CD8-positive, alpha-beta memory T cell (primary cell): ENCODE measurements at places on chromosomes 5 and 9.
A peak's percentile ranks its signal among the peaks of the same experiment; 100 is the strongest.

DNA sequence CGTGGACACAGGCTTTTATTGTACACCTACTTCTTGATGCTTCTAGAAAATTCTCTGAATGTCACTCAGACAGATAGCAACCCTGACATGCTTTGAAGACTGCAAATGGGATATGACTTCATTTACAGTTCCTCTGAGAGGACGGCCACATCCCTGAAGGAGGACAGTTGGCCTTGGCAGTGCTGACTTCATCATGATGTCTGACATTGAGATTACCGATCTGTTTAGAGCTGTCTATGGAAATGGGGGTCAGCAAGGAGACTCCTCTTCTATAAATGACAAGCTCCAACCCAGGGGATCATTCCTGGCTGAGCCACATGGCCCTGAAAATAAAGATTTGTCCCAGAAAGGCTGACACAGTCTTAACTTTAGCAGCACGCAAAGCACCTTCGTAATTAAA is 75.8 kb downstream of the NUDT12 start:
- no peak for DNase-seq

- no peak for DNase-seq
These were observed 141.1 kb upstream of the PHYKPL start for GRCh38 chr5:178373711-178374110.

DNA sequence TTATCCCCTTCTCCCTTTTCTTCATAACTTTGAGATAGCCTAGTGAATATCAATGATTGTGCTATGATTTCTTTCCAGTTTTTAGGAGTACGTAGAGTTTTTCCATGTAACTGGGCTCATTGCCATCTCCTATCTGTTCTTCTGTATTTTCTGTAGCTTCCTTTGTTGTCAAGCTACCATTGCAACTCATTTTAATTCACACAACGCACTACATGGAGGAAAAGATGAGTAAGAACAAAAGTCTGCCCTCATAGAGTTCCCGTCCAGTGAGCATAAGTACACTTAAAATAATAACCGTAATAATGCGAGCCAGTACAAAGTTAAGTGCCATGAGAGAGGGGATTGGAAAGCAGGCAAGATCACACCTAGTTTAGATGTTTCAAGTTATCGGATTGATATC is 177.7 kb downstream of the PAM start:
- DNase-seq: no peak

GRCh38 chr9:36151316-36152210 is 15.0 kb downstream of the GLIPR2 start:
- peak; percentile 90 for DNase-seq

DNA sequence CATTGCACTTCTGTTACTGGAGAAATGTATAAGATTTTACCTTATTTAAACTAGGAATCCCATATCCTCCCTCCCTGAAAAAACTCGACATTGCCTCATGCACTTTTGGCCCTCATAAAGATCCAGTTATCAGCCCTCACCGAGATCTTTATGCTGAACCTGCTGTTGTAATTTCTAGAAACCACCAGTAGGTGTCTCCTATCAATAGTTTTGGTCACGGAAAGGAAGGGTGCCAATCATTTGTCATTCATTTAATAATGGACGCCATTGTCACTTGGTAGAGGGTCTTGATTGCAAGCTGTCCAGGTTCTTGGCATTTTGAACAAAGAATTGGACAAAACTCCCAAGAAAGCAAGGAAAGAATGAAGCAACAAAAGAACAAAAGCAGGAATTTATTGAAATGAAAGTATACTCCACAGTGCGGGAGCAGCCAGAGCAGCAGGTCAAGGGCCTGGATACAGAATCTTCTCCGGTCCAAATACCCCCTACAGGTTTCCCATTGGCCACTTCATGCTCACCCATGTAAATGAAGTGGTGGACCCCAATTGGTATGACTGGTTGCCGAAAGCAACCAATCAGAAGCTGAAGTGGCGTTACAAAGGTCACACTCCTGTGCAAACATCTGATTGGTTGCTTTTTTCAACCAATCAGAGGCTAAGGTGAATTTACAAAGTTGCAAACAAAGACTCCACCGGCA is 524.3 kb downstream of the PSAT1 start:
- DNase-seq: no peak

DNA sequence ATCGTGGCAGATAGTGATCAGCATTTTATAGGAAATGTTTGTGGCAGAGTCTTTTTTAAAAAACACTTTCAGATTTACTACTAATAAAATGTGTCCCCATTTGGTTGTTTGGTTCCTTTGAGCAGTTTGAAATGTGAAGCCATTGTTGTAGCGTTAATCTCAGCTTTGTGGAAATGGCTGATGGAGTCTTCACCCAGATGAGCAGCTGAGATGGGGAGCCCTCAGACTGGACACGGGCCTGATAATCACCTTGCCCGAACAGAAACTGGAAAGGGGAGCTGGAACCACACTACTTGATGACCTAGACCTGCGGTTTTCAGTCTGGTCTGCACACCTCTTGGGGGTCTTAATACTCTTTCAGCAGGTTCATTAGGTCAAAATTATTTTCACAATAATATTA is 20.6 kb upstream of the ANP32B start:
- DNase-seq: no peak

GRCh38 chr5:132233811-132234683 is 6.4 kb upstream of the P4HA2 start:
- DNase-seq: no peak

DNA sequence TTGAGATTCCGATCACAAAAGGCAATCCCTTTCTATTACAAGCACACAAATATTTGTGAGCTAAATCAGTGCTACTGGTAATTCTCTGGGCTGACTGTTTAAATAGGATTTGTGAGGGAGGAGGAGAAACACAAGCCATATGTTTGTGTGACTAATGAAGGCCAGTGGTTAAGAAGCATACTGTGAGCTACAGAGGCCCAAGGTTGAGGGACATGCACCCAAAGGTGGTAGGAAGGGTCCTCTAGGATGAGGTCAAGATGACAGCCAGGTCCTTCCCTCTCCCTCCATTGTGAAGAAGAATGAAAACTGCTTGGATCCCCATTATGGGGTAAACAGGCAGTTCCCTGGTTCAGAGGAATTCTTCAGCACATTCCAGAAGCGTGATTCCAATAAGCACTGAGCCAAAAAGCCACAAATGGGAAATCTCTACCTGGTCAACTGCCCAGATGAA is 83.9 kb downstream of the SPOCK1 start:
- no peak for DNase-seq

DNA sequence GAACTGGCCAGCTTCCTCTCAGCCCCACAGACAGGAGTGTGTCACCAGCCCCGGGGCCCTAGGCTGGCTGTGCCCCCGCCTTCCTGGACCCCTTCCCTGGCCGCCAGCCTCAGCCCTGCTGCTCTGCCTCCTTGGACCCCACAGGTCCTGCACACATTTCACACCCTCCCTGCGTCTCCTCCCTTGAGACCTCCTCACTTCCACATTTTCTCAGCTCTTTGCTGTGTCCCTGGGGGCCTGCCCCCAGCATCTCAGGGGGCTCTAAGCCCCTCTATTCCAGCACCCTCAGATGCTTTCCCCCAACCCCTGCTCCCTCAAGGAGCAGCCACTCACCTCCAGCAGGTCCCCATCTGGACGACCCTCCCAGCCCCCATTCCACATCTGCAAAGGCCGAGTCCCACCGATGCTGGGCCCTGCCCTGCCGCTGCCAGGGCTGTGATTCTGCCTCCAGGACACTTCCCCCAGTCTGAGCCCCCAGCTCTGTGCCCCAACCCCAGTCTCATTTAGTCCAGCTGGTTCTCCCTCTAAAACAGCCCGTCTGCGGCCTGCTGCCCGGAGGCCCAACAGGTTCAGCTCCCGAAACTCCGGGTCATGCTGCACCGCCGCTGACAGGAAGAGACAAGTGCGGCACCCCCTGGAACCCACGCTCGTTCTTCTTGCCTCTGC is 4.2 kb downstream of the SLC34A3 start:
- DNase-seq: no peak

DNA sequence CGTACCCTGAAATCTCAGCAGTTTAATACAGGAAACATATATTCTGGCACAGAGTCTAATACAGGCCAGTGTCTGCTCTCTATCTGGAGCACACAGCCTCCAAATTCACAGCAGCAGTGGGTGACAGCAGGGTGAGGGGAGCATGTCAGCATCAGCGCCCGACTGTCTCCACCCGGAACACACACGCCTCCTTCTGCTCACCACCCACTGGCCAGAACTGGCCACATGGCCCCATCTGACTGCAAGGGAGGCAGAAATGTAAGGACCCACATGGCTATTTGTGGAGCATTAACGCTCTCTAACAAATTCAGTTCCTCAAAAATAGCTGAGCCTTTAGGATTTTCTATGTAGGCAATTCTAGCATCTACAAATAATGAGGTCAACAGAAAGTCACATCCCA is 24.6 kb downstream of the UBE2QL1 start:
- no peak for DNase-seq

- DNase-seq: no peak
These were observed 240.5 kb downstream of the CETN3 start for GRCh38 chr5:90169078-90169477.

DNA sequence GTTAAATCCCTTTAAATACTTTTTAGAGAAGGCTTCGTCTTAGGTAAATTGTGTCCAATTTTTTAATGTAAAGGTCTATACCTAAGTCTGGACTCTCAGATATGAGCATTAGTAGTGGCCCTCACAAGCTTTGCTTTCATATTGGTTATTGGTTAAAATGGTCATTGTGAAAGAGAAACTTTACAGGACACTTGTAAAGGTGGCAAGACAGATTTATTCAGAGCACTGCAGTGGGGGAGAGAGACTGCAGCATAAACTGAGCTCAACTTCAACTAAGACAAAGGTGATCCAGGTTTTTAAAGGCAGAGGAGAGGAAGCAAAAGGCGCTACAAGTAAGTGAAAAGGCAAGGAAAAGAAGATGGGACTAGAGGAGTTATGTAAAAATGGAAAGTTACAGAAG is 157.7 kb downstream of the PARP8 start:
- no peak for DNase-seq

DNA sequence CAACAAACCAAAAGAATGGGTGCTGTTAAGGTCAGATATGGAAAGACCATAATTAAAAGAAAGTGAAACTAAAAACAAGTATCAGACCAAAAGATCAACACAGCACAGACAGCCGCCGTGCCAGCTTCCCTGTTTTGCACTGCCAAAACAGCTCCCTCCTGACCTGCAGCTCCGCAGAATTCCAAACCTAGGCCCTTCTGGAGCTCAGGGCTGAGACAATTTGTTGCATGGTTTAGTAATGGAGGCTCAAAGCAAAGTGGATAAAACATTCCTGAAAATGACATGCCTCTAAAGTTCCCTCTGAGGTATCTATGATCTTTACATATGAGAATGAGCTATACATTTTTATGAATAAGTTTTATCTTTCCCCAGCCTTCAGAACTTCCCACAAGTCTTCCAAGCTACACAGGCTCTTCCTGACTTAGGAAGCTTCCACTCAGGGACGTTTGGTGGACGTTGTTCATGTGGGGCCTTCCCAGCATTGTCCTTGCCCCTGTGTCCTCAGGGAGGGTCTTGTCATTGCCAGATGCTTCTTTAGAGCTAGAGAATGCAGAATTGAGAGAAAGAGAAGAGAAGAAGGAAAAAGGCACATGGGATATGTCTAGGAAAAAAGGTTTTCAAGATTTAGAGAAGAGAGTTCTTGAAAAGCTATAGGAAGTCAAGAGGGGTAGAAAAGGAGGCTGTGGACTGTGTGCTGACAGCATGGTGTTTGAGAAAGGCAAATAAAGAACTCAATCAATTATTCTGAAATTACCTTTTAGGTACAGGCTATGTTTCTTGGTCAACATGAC is 28.4 kb upstream of the SSBP2 start:
- peak; percentile 52 for DNase-seq

DNA sequence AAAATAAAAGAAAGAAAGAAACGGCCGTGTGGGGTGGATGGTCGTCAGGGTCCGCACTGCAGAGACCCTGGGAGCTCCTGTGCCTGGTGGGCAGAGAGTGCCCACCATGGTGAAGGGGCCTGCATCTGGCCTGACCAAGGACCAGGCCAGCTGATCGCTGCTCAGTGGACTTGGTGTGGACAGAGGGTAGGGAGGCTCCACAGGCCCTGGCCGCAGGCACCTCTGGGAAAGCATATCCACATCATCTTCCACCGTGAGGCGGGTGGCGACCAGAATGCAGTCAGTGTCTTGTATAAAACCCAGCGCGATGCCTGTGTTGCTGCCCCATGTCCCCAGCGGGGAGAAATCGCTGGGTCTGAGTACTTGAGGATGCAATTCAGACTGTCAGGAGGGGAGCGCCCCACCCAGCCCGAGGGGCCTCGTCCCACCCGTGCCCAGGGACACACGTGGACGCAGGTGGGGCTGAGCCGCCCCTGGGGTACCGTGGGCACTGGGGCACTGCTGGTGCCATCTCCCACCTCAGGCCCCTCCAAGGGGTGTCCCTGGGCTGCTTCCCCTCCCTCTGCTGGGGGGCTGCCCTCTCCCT is 27.8 kb upstream of the SLC6A19 start:
- no peak for DNase-seq

- DNase-seq: no peak
These were observed 10.0 kb upstream of the NDST1 start for GRCh38 chr5:150497989-150498317.

DNA sequence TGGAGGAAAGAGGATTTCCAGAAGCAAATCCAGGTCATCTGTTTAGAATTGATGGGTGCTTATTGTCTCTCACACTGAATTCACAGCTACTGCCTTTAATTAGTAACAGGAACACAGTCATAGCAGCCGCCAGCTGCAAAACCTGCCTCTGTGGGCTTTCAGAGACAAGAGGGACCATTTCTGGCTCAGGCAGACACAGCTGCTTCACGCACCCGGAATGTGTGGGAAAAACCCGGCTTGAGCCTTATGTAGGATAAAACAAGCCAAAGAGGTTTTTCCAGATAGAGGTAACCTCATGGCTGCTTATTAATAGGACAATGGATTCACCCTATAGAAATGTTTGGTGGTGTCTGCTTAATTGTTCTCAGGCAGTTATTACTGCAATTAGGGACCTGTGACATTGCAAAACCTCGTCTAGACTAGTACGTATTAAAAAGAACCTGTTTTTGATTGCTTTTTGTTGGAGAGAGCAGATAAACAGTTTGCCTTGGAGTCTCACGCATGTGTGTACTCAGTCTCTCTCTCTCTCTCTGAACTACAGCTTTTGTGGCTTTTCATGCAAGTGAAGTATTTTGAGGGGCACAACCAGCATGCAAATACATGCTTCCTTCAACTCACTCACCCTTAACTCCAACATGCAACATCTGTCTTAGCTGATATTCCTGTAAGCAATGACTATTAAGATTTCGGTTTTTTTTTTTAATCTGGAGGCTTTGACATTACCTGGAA is 302.7 kb downstream of the PLK2 start:
- DNase-seq: no peak

GRCh38 chr9:100911273-100911672 is 117.3 kb upstream of the PLPPR1 start:
- DNase-seq: no peak

- no peak for DNase-seq
These were observed 46.3 kb downstream of the ACO1 start for GRCh38 chr9:32430720-32431119.
